ENCODE measurements at places on chromosomes 2 and 18. TPM values are rescaled to one million over a fixed set of nuclear protein-coding genes. Genes with fewer than 3 reads are reported as not detected.

TUBA4A gene
- 19.7 TPM for total RNA-seq

CHRNG gene
- total RNA-seq = not detected

C2orf15 gene
- total RNA-seq = 0.59 TPM

ABI2 gene
- total RNA-seq = 58.6 TPM

EPAS1 gene
- total RNA-seq = 42.8 TPM

KCNG3 gene
- total RNA-seq = 0.14 TPM

CABYR gene
- total RNA-seq = 7.8 TPM

ARL6IP6 gene
- total RNA-seq = 17.0 TPM

FRZB gene
- 0.67 TPM for total RNA-seq

IL1RL2 gene
- 0.43 TPM for total RNA-seq

DNA sequence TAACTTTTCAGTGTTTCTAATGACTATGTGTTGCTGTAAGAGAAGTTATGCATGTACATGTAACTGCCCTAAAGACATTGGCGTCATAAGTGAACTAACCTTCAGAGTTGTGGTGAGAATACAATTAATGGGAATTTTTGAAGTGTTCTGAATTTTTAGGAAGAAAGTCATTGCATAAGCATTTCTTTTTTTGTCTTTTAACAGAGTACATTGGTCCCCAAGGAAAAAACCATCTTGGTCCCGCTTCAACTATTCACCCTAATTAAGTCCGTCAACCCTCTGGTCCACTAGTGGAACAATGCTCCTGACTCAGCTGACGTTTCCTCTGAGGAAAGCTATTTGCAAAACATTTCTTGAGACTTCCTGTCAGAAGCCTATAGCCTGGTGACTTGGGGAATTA, 41.1 kb upstream of the VIT start:
- H3K27me3 ChIP-seq = no peaks in the 10 kb centered on the region
- H3K4me1 ChIP-seq = peaks cover 5% of the 10 kb centered on the region
- peak overlapping the region; percentile 71 for H3K27ac ChIP-seq

DNA sequence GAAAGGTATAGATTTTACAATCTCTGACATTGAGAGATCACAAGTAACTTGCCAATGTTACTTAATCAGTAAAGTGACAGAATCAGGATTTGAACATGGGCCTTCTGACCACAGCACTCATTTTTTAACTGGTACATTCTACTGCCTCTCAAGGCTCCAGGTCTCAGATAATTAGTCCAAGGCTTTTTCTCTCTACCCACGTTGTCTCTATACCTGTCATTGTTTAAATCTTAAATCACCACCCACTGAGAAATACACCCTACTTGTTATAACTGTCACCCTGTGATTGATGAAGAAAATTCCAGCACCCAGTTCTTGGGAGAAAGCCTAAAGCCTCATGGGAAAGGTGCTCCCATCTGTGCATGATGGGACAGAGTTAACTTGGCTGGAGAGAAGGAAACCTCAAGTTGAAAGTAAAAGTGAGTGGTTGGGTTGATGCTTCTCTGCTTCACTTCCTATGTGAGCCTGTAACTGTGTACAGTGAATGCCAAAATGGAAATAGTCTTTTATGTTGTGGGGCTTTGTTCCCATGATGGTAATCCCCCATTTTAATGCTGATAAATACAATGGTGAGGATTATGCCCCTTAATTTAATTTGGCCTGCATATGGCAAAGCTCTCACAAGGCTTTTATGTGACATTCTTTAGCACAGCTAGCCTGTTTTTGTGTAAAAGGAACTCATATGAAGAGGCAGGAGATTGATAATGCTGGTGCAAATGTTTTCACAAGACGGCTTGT, 190.1 kb upstream of the SP5 start:
- peaks cover 2% of the 10 kb centered on the region for H3K27me3 ChIP-seq
- DNase-seq = peak; percentile 43
- H3K4me1 ChIP-seq = peaks cover 12% of the 10 kb centered on the region
- no peak overlapping the region for H3K4me3 ChIP-seq

DNA sequence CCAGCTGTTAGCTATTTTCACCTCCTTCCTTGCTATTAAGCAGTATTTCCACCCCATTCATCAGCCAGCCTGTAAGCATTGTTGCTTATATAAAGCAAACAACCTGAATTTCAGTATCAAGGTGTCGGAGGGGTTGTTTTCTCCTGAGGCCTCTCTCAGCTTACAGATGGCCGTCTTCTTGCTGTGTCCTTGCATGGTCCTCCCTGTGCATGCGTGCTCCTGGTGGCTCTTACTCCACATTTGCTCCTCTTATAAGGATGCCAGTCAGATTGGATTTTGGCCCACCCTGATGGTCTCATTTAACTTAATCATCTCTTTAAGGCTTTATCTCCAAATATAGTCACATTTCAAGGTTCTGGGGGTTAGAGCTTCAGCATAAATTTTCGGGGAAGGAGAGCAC, 2.6 kb downstream of the MAIP1 start:
- no peak overlapping the region for H3K27ac ChIP-seq
- no peaks in the 10 kb centered on the region for H3K27me3 ChIP-seq
- DNase-seq = no peak
- peaks cover 7% of the 10 kb centered on the region for H3K4me1 ChIP-seq

GRCh38 chr2:230738924-230739323, 26.3 kb downstream of the CAB39 start:
- H3K27me3 ChIP-seq = no peaks in the 10 kb centered on the region
- DNase-seq = no peak
- no peak overlapping the region for H3K4me3 ChIP-seq

- H3K4me1 ChIP-seq = peaks cover 4% of the 10 kb centered on the region
- no peak for DNase-seq
- no peaks in the 10 kb centered on the region for H3K27me3 ChIP-seq
- no peak overlapping the region for H3K27ac ChIP-seq
- no peak overlapping the region for H3K4me3 ChIP-seq
Measured at GRCh38 chr18:27665264-27665799, 480.2 kb upstream of the CHST9 start.

- H3K27ac ChIP-seq = no peak overlapping the region
- H3K4me3 ChIP-seq = no peak overlapping the region
- H3K36me3 ChIP-seq = no peaks in the 10 kb centered on the region
Measured at GRCh38 chr2:184187421-184187971, 410.8 kb upstream of the ZNF804A start.

GRCh38 chr2:157592948-157593347, 35.7 kb downstream of the ACVR1C start:
- H3K4me3 ChIP-seq = no peak overlapping the region
- peaks cover 3% of the 10 kb centered on the region for H3K27me3 ChIP-seq
- H3K4me1 ChIP-seq = no peaks in the 10 kb centered on the region
- DNase-seq = no peak
- H3K27ac ChIP-seq = no peak overlapping the region

DNA sequence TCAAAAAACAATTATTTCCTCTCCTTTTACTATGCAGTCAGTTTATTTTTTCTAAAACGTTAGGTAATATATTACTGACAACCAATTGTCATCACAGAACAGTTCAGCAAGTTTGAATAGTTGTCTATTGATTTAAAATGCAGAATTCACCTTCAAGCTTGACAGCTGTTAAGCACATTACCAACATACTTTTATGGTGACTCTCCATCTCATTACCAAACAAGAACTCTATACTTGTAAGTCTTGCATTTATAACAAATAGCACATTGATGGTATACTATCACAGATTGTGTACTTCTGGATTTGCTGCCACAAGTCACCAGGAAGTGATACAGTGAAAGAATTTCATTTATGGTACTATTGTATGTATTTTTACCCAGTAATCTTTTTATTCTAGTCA, 99.4 kb upstream of the PPP1CB start:
- DNase-seq = peak; percentile 63
- no peak overlapping the region for H3K4me3 ChIP-seq
- H3K27me3 ChIP-seq = no peaks in the 10 kb centered on the region
- H3K27ac ChIP-seq = no peak overlapping the region
